ENCODE measurements at places on chromosomes 2 and 18. TPM values are rescaled to one million over a fixed set of nuclear protein-coding genes. Genes with fewer than 3 reads are reported as not detected.

DNA sequence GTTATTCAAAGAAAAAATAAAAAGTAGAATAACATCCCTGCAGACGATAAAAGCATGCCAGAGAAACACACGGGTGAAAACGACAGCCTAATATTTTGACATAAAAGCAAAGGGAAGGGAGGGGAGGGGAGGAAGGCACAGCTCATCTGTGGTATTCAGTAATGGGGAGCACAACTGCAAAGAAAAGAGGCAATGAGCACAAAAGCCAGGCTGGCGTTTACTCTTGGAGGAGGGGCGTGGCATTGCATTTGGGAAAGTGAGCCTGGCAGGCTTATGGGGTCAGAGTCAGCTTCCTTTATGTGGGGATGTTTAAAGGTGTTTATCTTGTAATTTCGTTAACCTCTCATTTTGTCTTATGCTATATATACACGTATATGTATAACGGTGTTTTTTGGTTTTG, 53.2 kb downstream of the STEAP3 start:
- H3K4me1 ChIP-seq, result no peaks in the 10 kb centered on the region
- H3K4me3 ChIP-seq, result no peak overlapping the region
- no peak for DNase-seq
- H3K27me3 ChIP-seq, result no peaks in the 10 kb centered on the region
- H3K27ac ChIP-seq, result no peak overlapping the region

- no peaks in the 10 kb centered on the region for H3K36me3 ChIP-seq
- no peak overlapping the region for H3K4me3 ChIP-seq
- no peaks in the 10 kb centered on the region for H3K27me3 ChIP-seq
- H3K27ac ChIP-seq, result no peak overlapping the region
- DNase-seq, result no peak
- no peaks in the 10 kb centered on the region for H3K4me1 ChIP-seq
Observed at GRCh38 chr2:56812432-56812831, 628.6 kb downstream of the CCDC85A start.

GRCh38 chr2:128524183-128524582, 205.5 kb upstream of the HS6ST1 start:
- no peaks in the 10 kb centered on the region for H3K36me3 ChIP-seq
- H3K4me1 ChIP-seq, result no peaks in the 10 kb centered on the region
- no peak overlapping the region for H3K27ac ChIP-seq
- DNase-seq, result no peak
- no peaks in the 10 kb centered on the region for H3K27me3 ChIP-seq
- no peak overlapping the region for H3K4me3 ChIP-seq

DNA sequence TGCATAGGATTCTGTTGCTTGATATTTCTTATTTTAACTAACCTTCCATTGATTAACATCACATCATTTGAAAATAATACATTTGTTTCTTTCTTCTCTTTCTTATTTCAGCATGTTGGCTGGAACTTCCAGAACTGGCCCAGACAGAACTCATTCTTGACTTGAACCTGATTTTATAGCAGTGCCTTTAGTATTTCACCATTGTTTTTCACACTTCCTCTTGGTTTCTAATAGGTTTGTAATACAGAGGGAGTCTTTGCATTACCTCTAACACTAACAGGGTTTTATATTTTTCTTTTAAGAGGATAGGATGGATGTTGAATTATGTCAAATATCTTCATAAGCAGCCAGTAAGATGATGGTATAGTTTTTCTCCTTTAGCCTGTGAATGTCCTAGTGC, 39.2 kb downstream of the SEMA4F start:
- H3K27ac ChIP-seq, result no peak overlapping the region
- H3K36me3 ChIP-seq, result no peaks in the 10 kb centered on the region
- no peak for DNase-seq
- H3K4me1 ChIP-seq, result no peaks in the 10 kb centered on the region
- H3K4me3 ChIP-seq, result no peak overlapping the region
- no peaks in the 10 kb centered on the region for H3K27me3 ChIP-seq

DNA sequence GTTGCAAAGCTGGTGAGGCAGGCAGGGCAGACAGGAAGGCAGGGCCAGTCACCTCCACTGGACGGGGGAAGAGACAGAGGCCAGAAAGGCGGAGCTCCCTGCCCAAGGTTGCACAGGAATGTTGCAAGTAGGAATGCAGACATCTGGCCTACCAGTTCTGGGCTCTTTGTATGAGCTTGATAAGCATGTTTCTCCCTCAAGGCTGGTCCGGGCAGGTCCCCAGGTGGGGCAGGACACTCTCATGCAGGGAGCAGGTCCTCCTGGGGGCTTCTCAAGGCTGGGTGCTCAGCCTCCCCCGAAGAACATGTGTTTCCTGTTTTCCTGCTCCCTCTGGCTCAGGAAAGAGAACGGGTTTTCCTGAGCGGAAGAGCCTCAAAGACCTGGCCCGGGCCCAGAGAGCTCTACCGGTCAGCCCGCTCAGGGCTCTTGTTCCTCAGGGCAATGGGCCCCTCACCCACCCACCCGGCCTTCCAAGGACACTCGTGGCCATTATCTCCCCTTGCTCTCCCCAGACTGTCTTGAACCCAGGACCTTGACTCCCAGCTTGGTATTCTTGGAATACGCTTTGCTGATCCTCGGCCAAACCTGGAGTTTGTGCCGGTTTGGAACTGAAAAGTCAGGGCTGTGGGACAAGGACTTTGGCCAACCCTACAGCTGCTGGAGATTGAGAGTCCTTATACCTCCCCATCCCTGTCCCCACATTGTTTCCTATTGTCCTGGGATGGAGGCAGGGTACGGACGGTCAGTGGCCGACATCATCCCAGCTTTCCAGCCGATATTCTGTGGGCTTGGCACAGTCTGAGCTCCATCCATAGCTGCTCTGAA, 87.7 kb upstream of the HAAO start:
- DNase-seq, result no peak
- no peaks in the 10 kb centered on the region for H3K36me3 ChIP-seq
- H3K27me3 ChIP-seq, result no peaks in the 10 kb centered on the region
- no peaks in the 10 kb centered on the region for H3K4me1 ChIP-seq
- H3K27ac ChIP-seq, result no peak overlapping the region

GRCh38 chr18:49030138-49030537, 79.4 kb upstream of the SMAD7 start:
- no peak overlapping the region for H3K4me3 ChIP-seq
- no peaks in the 10 kb centered on the region for H3K36me3 ChIP-seq
- peak; percentile 16 for DNase-seq
- no peak overlapping the region for H3K27ac ChIP-seq

DNA sequence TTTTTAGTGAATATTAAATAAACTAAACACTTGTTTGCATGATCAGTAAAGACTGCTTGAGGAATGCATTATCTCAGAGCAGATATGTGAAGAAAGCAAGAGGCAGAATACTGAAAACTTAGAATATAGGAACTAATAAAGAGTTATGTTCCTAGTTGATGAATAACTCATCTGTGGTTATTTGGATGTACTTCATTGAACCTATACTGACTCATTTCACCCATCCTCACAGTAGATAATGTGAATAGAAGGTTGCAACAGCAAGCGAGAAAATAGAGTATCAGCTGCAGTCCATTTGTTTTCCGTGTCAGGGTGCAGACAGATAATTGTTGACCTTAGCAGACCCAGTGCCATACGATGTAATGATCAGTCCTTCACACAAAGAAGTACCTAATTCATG, 945.7 kb upstream of the LRRTM1 start:
- H3K27ac ChIP-seq, result no peak overlapping the region
- H3K4me1 ChIP-seq, result no peaks in the 10 kb centered on the region
- no peaks in the 10 kb centered on the region for H3K27me3 ChIP-seq
- DNase-seq, result no peak
- H3K36me3 ChIP-seq, result no peaks in the 10 kb centered on the region

- no peak overlapping the region for H3K27ac ChIP-seq
- no peaks in the 10 kb centered on the region for H3K36me3 ChIP-seq
- no peak overlapping the region for H3K4me3 ChIP-seq
- DNase-seq, result no peak
- H3K4me1 ChIP-seq, result no peaks in the 10 kb centered on the region
Observed at GRCh38 chr2:173101687-173102086, 26.0 kb downstream of the MAP3K20 start.

NCKAP5 gene
- total RNA-seq, result 0.46 TPM

RGPD3 gene
- 0.17 TPM for total RNA-seq

GBX2 gene
- 0.89 TPM for total RNA-seq

COL4A3 gene
- 0.34 TPM for total RNA-seq

GYPC gene
- 26.7 TPM for total RNA-seq

PLB1 gene
- total RNA-seq, result 0.20 TPM

NEB gene
- total RNA-seq, result 2.6 TPM

BMP10 gene
- not detected for total RNA-seq

Measured in H1 (cell line).